ENCODE measurements at places on chromosomes 11 and 22. TPM values are rescaled to one million over a fixed set of nuclear protein-coding genes. Genes with fewer than 3 reads are reported as not detected.

The APOL4 gene
- not detected for total RNA-seq

DNA sequence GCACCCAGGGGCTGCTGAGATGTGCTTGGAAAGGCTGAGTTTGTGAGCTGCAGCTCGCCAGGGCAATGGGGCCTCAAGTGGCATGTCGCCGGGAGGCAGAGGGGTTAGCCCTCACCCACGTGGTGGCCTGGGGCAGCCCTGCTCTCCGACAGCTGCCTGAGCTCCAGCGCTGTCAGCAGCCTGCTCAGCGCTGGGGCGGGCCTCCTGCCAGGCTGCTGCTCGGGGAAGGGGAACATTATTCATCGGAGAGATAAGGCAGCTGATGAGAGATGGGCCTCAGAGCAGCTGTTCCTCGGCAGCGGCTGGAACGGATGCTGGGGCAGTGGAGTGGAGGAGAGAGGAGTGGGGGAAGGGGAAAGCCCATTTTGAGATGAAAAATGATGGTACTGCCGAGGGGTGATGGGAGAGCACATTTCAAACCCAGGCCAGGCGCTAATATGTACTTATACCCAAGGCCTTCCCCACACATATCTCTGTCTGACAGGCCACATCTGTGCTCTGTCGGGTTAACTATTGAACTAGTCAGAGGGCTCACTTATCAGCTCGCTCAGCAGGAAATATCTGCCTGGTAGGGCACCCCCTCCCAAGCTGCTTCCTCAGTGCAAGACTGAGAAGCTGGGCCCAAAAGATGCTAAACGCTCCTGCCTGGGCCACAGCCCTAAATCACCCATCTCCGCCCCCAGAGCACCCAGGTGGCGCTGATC, 79.5 kb downstream of the TIMP3 start:
- DNase-seq = peak; percentile 91

GRCh38 chr22:38944653-38945052, 12.8 kb upstream of the APOBEC3A start:
- no peak for DNase-seq

DNA sequence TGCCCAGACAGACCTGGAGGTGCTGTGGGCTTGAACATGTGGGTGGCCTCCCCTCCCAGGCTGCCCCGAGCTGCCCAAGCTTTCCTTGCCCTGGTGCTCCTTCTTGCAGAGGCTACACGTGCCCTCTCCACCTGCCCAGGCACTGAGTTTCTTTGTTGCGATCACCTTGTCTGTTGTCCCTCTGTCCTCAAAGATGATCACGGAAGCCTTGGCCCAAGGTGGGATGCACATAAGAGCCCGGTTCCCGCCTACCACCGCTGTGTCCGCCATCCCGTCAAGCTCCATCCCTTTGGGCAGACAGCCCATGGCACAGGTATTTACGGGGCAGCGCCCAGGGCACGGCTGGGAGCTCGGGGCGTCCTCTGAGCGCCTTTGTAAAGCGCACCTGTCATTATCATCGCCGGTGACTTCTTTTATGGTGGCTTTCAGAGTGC, 67.5 kb downstream of the MED15 start:
- DNase-seq = no peak

DNA sequence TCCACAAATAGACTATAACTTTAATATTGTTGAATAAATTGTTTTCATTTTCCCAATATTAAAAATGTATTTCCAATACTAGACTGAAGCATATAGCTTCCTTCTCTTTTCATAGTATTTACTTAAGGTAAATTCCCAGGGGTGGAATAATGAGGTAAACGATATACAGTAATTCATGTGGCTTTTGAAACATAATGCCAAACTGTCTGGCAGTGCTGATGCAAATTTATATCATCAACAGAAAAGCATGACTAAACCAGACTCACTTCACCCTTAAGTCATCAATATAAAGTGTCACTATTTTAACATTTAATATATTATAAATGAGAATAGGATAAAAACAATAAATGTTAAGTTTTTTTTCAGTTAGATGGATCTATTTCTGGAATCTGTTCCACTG, 13.6 kb downstream of the C2CD3 start:
- DNase-seq = no peak

The MRPL23 gene
- 196 TPM for total RNA-seq

DNA sequence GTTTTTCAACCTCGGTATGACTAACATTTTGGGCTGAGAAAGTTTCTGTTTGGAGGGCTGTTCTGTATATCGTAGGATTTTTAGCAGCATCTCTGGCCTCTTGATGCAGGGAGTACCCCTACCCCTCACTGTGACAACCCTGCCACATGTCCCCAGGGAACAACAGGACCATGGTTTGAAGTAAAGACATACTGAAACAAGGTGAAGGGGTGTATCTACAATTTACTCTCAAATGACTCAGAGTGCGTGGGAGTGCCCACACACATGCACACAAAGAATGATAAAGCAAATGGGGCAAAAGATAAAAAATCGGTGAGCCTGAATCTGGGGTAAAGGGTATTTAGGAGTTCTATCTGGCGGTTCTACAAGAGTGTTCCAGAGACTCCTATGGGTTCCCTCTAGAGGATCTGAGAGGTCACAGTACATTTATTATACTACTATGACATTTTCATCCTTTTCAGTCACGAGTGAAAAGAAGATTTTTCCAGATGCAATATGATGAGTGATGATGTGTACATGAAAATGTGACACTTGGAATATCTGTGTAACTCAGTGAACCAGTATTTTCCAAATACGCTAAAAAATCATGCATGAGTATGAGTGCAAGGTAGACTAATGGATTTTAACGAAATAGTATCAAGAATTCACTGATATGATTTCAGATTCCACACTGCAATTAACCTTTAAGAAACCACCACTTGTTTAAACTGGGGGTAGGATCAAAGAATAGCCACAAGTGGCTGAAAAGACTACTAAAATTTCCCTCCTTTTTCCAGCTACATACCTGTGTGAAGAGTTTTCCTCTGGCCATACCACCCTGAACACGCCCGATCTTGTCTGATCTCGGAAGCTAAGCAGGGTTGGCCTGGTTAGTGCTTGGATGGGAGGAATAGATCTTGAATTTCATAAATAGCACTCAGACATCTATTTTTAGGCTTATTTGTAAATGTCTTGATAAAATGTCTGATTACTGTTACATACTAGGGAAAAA, 56.3 kb upstream of the YPEL1 start:
- DNase-seq = no peak

The VSIG10L2 gene
- not detected for total RNA-seq

The TRIM68 gene
- 13.0 TPM for total RNA-seq

- DNase-seq = no peak
Observed at GRCh38 chr11:69163842-69164241, 8.1 kb downstream of the SMIM38 start.

DNA sequence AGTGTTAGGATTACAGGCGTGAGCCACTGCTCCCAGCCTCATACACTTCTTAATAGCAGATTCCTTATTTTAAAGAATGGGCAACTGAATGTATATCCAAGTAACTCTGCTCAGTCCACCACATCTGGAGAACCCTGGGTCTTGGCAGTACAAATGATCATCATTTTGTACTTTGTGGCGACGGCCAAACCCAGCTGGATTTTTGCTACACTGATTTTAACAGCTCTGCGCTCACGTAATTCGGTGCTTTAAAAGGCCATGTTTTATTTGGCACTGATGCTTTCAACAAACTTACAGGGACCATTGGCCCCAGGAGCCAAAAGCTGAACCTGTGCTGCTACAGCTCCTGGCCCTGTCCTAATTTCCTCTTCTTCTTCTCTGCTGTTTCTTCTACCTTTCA, 60.8 kb upstream of the PDE3B start:
- DNase-seq = no peak

The DDIAS gene
- total RNA-seq = 6.2 TPM

GRCh38 chr22:42313804-42314581, 43.5 kb upstream of the TCF20 start:
- peak; percentile 39 for DNase-seq

The OPCML gene
- 1.9 TPM for total RNA-seq

DNA sequence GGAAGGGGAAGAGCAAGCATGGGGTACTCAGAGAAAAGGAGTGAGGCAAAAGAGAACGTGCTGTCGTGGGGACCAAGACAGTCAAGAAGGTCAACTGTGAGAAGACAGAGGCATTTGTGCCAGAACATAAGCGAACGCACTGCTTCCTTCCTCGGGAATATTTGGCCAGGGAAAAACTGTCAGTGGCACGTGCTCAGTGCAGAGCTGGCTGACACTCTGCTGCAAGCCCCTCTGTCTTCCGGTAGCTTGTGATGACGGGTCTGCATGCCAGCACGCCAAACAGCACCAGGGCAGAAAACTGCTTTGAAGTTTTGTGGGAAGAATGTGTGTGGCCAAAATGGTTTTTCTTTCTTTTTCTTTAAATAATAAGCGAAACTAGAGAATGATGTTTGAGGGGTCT, 60.6 kb downstream of the SMCO4 start:
- DNase-seq = no peak

DNA sequence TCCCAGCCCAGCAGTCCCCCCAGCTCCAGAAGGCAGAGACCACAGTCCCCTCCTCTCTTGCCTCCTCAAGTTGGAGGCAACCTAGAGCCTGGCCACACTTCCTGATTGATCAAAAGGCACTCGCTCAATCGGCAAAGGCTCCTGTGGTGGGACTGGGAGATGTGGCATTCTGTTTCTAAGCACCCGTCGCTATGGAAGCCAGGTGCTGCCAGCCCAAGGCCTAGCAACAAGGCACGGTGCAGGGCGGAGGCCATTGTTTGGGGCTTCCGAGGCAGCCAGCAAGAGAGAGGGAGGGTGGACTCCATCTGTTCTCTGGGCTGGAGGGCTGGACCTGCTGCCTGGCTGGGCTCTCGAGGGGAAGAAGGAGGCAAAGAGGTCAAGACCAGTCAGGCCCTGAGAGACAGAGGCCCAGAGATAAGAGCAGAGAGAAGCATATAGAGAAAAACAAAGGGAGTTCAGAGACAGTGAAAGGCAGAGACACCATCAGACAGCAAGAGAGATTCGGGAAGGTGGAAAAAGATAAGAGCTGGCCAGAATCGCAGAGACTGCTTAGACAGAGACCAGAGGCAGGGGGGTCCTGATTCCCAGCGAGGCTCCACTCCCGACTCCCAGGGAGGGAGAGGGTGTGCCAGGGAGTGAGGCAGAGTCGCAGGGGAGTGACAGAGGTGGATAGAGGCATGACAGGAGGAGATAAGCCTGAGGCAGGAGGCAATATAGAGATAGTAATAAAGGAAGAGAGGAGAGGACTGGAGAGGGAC, 21.2 kb downstream of the PDE2A start:
- no peak for DNase-seq

- DNase-seq = no peak
Observed at GRCh38 chr11:126514061-126514693, 158.7 kb downstream of the ST3GAL4 start.

GRCh38 chr11:130369141-130369691, 54.5 kb upstream of the ZBTB44 start:
- DNase-seq = no peak

DNA sequence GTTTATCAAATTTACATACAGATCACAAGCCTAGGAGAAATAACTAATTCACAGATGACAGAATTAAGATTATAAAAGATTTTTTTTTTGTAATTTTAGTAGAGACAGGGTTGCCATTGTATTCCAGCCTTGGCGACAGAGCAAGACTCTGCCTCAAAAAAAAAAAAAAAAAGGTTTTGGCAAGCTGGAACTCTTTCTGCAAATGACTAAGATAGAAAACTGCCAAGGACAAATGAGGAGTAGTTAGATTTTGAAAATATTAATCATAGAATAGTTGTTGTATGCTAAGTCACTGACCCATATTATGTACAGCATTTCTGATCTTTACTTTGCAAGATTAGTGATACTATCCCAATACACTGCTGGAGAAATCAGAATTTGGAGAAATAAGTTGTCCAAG, 99.2 kb downstream of the C11orf65 start:
- DNase-seq = no peak
